HCEC 1CT (cell line): ENCODE measurements at places on chromosomes 12 and 14.

GRCh38 chr12:1122786-1123185, 131.8 kb downstream of the ERC1 start:
- DNase-seq, result no peak

DNA sequence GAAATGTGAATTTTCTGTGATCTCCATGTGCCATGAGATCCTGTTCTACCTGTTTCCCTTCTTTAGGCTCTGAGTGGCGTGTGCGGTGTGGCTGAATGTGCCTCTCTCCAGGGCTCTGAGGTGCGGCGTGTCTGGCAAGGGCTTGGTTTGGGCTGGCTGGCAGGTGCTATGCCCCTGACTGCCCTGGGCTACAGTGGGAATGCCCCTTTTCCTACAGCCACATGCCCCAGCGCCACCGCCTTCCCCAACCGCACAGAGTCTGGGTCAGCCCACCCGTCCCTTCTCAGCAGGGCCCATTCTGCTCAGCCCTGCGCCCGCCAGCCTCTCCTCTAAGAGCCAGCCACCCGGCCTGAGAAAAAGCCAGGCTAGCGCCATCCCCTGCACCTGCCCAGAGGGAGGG, 24.7 kb downstream of the BTBD6 start:
- no peak for DNase-seq

- peak; percentile 91 for DNase-seq
Measured at GRCh38 chr14:69997849-69998248, 118.6 kb downstream of the SMOC1 start.

DNA sequence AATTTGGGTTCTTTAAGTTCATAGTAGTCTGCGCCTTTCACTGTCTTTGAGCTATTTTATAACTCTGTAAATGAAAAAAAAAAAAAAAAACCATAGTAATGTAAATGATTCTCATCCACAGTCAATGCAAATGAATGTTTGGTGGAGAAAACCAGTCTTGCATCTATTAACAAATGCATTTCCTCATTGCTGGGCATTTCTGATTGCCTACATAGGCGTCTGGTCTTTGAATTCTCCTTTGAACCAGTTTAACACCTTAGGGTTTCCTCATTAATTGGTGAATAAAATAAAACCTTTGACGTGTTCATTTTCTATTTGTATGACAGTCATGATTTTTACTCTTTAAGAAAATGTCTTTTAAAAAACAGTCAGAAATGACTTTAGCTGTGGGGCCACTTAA, 114.8 kb downstream of the C12orf75 start:
- no peak for DNase-seq

DNA sequence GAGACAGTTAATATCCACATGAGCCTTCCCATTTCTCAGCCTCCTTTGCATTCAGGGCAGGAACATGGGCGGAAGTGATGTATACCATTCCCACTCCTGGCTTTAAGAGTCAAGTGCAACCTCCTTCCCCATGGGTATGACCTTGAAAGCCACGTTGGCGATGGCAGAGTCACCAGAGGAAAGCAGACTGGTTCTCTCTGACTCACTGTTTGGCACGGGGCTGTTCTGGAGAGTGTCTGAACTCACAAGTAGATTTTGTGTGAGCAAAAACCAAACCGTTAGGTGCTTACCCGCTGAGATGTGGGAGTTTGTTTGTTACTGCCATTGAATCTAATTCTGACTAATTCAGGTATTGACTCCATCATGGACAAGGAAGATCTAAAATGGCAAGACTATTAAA, 36.7 kb upstream of the PZP start:
- DNase-seq, result no peak

DNA sequence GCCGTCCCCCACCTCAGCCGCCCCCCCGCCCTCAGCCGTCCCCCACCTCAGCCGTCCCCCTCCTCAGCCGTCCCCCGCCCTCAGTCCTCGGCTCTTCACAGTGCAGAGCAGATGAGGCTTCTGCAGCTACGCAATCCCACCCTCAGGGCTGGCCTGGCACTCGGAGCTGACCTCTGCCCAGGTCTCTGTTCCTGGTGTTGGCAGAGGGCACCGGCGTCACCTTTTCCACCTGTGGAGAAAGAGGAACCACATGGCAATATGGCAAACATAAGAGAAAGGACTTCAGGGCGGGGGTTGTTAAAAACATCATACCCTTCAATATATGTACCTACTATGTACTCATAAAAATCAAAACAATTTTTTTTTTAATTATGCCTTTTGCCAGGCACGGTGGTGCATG, 45.8 kb downstream of the MLXIP start:
- no peak for DNase-seq

GRCh38 chr12:123058980-123059379, 78.5 kb downstream of the ARL6IP4 start:
- peak; percentile 92 for DNase-seq
